ENCODE measurements at places on chromosomes 12 and 14.

- DNase-seq, result no peak
Measured at GRCh38 chr12:40106655-40107054, 774 bp upstream of the SLC2A13 start.

GRCh38 chr12:131441060-131441396, 269.9 kb upstream of the SFSWAP start:
- DNase-seq, result no peak

GRCh38 chr12:49260166-49260565, 4.7 kb upstream of the TUBA1C start:
- DNase-seq, result no peak

- no peak for DNase-seq
Measured at GRCh38 chr14:74595006-74595735, 16.9 kb downstream of the LTBP2 start.

- no peak for DNase-seq
Measured at GRCh38 chr12:54634795-54635194, at the start of gene LACRT. TSS of gene LACRT (minus strand) at chr12:54634895. CDS start at chr12:54634841, 54 bp downstream.

GRCh38 chr14:64444984-64445845, 20.1 kb upstream of the AKAP5 start:
- DNase-seq, result no peak

DNA sequence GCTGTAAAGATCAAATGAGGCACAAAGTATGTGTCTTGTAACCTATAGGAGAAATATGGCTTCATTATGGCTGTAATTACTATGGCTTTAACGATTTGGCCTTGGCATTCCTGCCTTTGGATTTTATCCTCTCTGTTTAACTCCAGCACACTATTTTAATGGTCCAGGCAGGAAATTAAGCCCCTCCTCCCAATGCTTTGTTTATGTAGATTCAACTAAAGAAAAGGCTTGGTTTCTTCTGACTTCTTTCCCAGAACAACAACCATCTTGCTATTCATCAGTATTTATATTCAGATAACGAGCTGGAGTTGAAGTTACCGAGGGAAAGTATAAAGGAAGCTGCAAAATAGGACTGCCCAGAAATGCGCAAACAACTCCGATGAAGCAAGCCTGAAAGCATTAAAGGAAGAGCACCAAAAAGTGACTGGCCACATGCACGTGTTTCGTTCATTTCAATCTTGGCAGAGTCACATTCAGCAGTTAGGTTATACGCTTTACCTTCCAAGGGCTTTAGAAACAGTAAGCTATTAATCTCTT, 104.6 kb downstream of the NELL2 start:
- DNase-seq, result no peak

GRCh38 chr12:79441534-79441933, 249.2 kb downstream of the PAWR start:
- no peak for DNase-seq

DNA sequence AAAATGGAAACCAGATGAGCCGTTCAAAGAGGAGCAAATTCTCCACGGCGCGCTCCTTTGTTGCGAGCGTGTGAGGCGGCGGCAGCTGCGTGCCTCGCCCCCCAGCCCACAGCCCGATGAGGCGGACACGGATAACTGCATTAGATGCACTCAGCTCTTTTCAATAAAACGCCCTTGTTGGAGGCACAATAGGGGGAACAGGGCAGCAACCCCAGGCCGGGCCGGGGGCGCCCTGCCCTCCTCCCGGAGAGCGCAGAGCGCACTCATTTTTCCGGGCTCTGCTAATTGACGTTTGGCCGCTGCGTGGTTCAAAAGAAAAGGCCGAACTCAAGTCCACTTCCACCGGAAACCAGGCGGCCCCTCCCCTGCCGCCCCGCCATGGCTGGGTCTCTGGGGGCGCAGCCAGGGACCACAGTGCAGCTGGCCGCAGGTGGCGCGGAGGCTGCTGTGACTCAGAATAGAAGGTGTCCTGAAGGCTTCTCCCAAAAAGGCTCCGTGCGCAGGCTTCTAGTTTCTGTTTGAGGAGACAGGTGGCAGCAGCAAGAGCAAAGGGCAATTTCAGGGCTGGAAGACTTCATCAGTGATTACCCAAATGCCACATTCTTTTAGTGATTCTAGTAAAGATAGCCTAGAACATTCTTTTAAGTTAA, 29.0 kb upstream of the SMOC1 start:
- no peak for DNase-seq

DNA sequence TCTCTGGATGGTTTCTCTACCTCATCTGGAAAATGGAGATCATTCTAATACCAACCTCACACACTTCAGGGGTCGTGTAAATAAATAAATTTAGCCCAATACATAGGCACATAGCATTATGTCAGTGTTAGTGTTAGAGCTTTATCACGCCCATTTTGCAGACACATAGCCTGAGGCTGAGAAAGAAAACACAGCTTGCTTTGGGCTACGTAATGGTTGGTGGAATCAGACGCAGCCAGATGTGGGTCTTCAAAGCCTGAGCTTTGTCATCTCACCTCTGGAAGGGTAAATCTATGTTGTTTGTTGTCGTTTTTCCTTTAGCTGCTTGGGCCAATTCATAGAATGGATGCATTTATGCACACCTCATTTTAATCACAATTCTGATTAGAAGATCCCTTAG, 191.6 kb downstream of the RBM19 start:
- DNase-seq, result no peak

- DNase-seq, result no peak
Measured at GRCh38 chr12:2290091-2290490, 237.3 kb downstream of the CACNA1C start.

GRCh38 chr12:119149270-119149669, 29.5 kb upstream of the HSPB8 start:
- DNase-seq, result no peak

GRCh38 chr12:117792471-117792870, 176.3 kb downstream of the KSR2 start:
- DNase-seq, result no peak

GRCh38 chr14:100307766-100308426, 1.7 kb upstream of the SLC25A29 start:
- DNase-seq, result no peak

- no peak for DNase-seq
Measured at GRCh38 chr12:117060929-117061305, 38.3 kb downstream of the TESC start.

GRCh38 chr12:115060477-115061168, 376.6 kb upstream of the TBX3 start:
- no peak for DNase-seq

- no peak for DNase-seq
Measured at GRCh38 chr12:60148109-60148508, 552.3 kb downstream of the SLC16A7 start.

DNA sequence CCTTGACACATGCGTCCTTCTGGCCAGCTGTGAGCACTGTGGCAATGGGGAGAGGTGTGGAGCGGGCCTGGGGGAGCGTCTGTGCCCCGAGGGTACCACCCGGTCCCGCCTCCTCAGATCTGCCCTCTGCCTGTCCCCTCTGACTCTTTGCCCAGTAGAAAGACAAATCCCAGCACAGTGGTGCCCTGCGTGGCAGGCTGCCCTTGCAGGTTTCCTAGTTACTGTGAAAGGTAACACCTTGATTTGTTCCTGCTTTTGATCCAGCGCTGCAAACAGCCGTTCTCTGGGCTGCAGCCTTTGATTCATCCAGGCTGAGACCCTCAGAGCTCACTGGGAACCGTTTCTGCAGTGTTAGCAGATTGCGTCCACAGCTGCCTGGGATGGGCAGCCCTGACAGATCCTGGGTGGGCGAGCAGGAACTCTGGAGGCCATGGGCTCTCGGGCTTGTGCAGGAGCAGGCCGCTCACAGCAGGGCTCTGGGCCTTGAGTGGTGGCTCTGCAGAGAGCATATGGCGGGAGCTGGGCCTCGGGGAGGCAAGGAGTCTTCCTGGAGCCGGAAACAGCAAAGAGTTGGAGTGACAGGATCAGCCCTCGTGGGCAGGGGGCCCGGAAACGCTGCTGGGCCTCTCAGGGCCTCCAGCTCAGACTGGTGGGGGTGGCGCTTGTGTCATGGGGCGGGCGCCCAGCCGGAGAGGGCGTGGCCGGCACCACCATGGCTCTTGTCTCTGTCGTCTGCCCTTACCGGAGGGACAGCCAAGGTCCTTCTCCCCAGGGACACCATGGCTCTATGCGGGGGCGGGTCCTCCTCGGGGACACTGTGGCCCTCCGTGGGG, 16.6 kb downstream of the FBRSL1 start:
- no peak for DNase-seq

DNA sequence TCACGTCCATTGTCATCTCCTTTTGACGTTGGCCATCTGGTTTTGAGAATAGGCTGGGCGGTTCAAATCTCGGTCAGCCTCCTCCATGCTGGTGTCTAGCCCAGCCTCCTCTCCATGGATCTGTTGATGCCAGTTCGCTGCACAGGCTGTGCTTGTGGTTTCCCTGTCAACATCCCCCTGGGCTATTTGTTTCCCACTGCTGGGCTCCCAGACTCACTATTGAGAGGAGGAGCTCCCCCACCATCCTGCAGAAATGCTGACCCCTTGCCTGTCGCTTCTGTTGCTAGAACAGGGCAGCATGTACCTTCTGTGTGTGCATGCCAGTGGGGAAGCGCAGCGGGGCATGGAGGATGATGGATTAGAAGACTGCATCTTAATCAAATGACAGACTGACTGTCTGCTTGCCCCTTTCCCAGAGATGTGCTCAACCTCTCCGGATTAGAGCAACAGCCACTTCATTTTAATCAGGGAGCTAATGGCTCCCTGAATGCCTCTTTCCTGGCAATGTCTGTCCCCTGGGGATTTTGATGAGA, 170.5 kb downstream of the TSPAN9 start:
- DNase-seq, result no peak

- no peak for DNase-seq
Measured at GRCh38 chr12:43180242-43180641, 371.8 kb downstream of the ADAMTS20 start.

- no peak for DNase-seq
Measured at GRCh38 chr14:24138396-24139271, 2.6 kb downstream of the PSME1 start.

DNA sequence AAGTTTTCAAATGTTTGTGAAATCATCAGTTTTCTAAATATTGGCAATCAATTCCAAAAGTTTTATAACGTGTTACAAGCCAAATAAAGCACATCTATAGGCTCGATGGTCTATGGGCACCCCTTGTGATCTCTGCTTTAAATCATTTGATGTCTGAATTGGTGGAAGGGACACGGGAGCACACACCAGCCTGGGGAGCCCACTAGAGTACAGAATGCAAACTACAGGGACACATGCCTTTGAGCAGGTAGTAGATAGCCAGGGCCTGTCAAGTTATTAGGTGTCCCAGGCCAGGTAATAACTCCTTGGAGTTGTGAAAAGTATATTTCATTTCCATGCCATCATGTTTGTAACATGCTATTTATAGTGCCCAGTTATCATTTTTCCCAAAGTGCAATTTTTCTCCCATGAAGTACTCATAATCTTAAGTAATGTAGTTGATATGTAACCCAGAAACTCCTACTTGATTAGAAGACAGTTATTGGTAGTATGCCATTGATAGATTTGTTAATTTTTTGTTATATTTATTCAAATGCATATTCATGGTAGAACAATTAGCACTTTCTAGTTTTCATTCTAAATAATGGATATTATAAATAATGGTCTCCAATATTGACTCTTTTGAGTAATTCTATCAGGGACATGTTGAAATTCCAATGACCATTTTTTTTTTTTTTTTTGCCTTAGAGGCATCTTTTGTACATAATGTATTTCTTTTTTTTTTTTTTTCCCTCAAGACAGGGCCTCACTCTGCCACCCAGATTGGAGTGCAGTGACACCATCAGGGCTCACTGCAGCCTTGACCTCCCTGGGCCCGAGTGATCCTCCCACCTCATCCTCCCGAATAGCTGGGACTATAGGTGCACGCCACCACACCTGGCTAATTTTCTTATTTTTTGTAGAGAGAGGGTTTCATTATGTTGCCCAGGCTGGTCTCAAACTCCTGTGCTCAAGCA, 96.9 kb upstream of the FGD4 start:
- no peak for DNase-seq

- DNase-seq, result no peak
Measured at GRCh38 chr12:55707219-55707671, 459 bp downstream of the ITGA7 start.

GRCh38 chr14:20692116-20692751, 3.7 kb downstream of the ANG start:
- no peak for DNase-seq

- DNase-seq, result no peak
Measured at GRCh38 chr12:49036029-49036428, 17.5 kb upstream of the PRKAG1 start.

GRCh38 chr12:61717986-61718385, 542.2 kb upstream of the USP15 start:
- DNase-seq, result no peak

- DNase-seq, result peak; percentile 86
Measured at GRCh38 chr12:110742718-110743570, at the start of gene PPP1CC. TSS of gene PPP1CC (minus strand) at chr12:110742891. CDS start at chr12:110742707, 184 bp downstream.

DNA sequence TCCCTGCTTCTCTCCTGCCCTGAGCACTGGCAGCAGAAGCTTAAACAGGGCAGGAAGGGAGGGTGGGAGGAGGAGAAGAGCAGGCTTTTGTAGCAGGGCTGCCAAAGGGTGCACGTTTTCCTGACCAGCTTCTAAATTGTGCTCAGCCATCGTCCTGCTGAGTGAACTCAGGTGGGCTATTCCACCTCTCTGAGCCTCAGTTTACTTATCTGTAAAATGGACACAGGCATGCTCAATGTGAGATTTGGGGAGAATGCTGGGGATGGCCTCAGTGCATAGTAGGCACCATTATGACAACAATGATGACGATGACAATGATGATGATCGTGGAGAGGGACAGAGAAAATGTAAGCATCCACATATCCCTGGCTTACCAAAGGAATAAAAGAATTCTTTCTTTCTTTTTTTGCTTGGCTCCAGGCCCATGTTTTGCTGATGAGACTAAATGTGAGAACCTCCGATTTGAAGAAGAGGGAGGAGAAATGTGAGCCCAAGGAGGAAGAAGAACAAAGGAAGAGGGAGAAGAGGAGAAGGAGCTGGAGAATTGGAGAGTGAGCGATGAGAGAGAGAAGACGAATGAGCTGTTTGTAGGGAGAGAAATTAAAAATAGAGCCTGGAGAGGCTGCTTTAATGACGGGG, 105.5 kb upstream of the MYL2 start:
- no peak for DNase-seq

GRCh38 chr12:124172636-124173035, 122.3 kb upstream of the RFLNA start:
- no peak for DNase-seq

GRCh38 chr12:120237360-120238171, 28.0 kb downstream of the PXN start:
- no peak for DNase-seq

All from thoracic aorta (tissue), 2 donors.